Osteocyte (in vitro differentiated cells): ENCODE measurements at places on chromosomes 16 and 17. TPM values are rescaled to one million over a fixed set of nuclear protein-coding genes. Genes with fewer than 3 reads are reported as not detected.
A peak's percentile ranks its signal among the peaks of the same experiment; 100 is the strongest.

MYH2 gene
- not detected in 2 replicates for total RNA-seq

CCL23 gene
- total RNA-seq, result not detected in 2 replicates

KRT32 gene
- not detected in 2 replicates for total RNA-seq

TEKT5 gene
- total RNA-seq, result 0.50 TPM in 1 of 2 replicates, not detected in the other

TPSAB1 gene
- not detected in 2 replicates for total RNA-seq

DNA sequence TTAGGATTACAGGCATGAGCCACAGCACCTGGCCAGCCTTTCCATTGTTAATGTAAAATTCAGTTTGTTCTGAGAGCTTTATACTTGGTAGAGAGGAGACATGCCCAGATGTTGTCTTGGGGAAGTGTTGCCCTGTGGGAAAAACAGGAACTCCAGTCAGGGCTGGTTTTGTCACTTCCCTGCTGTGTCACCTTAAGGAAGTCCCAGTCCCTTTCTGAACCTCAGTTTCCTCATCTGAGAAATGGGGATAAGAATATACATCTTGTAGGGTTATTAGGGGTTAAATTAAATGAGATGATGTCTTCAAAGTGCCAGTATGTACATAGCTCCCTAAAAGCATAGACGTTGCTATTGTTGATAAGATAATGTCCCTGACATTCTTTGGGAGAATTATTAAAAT, 25.3 kb downstream of the CLEC16A start:
- H3K36me3 ChIP-seq, result peaks cover 18% of the 10 kb centered on the region
- no peak overlapping the region for H3K27ac ChIP-seq
- no peak overlapping the region for H3K4me3 ChIP-seq
- no peak for DNase-seq

- peaks cover 81% of the 10 kb centered on the region for H3K27me3 ChIP-seq
- no peak for DNase-seq
- H3K27ac ChIP-seq, result no peak overlapping the region
These were observed 5.0 kb upstream of the FOXF1 start for GRCh38 chr16:86505185-86505898.

GRCh38 chr17:32116937-32117336, 25.4 kb upstream of the RHOT1 start:
- no peak overlapping the region for H3K27ac ChIP-seq
- no peaks in the 10 kb centered on the region for H3K27me3 ChIP-seq
- peaks cover 1% of the 10 kb centered on the region for H3K4me1 ChIP-seq
- no peak for DNase-seq
- H3K4me3 ChIP-seq, result no peak overlapping the region
- H3K36me3 ChIP-seq, result no peaks in the 10 kb centered on the region

- peak; percentile 78 for DNase-seq
- no peak overlapping the region for H3K27ac ChIP-seq
- H3K4me1 ChIP-seq, result peaks cover 2% of the 10 kb centered on the region
- H3K4me3 ChIP-seq, result no peak overlapping the region
- H3K27me3 ChIP-seq, result no peaks in the 10 kb centered on the region
These were observed 8.5 kb downstream of the CPNE7 start for GRCh38 chr16:89583895-89584644.

DNA sequence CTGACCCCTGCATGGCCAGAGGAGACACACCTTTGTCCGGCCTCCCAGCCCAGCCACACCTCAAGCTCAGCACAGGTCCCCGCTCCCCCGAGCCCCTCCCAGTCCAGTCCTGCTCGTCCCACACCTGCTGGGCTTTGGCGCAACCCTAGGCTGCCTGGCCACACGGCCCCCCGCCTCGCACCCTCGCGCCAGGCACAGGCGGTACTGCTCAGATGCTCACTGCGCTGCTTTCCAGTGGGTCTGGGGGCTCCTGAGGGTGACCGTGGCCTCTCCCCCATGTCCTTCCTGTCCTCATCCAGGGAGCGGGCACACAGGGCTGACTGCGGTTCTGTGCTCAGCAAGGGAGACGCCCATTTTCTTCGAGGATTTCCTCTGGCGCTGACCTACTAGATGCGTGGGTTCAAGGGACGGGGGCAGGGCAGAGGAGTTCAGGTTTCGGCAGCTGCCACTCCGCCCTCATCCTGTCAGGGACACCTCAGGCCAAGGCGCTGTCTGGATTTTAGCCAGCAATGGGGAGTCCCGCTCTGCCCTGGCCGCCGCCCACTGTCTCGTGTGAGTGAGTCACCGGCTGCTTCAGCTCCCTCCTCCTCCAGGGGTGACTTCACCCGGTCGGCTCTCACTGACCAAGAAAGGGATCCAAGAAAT, 118.0 kb upstream of the ZNF469 start:
- no peaks in the 10 kb centered on the region for H3K36me3 ChIP-seq
- H3K27me3 ChIP-seq, result no peaks in the 10 kb centered on the region
- DNase-seq, result peak; percentile 96
- no peak overlapping the region for H3K4me3 ChIP-seq
- peaks cover 27% of the 10 kb centered on the region for H3K4me1 ChIP-seq
- H3K27ac ChIP-seq, result peak overlapping the region; percentile 69

DNA sequence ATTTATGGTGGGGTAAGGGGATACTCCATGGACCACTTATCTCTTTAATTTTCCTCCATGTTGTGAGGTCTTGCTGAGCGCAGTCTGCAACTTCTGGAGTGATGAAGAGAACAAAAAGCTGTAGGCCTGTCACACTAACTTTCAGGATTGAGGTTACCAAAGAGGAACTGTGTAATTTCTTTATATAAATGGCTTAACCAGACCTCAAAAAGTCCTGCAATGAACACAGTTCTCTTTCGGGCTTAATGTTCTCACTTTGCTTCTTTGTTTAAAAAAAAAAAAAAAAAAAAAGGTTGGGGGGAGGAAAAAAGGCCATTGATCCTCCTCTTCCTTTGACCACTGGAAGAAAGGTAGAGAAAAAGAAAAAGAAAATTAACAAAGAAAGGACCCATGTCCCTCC, 86.8 kb upstream of the SOX9 start:
- no peaks in the 10 kb centered on the region for H3K36me3 ChIP-seq
- no peak overlapping the region for H3K27ac ChIP-seq
- no peak for DNase-seq
- peaks cover 17% of the 10 kb centered on the region for H3K27me3 ChIP-seq
- H3K4me3 ChIP-seq, result no peak overlapping the region

- no peaks in the 10 kb centered on the region for H3K4me1 ChIP-seq
- H3K27ac ChIP-seq, result no peak overlapping the region
- no peak for DNase-seq
- H3K27me3 ChIP-seq, result no peaks in the 10 kb centered on the region
These were observed 7.5 kb upstream of the CCDC154 start for GRCh38 chr16:1451702-1452392.

GRCh38 chr17:78924481-78925151, 571 bp downstream of the TIMP2 start:
- H3K36me3 ChIP-seq, result peaks cover 2% of the 10 kb centered on the region
- H3K4me3 ChIP-seq, result peak overlapping the region; percentile 85
- no peak overlapping the region for H3K27ac ChIP-seq
- H3K4me1 ChIP-seq, result peaks cover 57% of the 10 kb centered on the region

DNA sequence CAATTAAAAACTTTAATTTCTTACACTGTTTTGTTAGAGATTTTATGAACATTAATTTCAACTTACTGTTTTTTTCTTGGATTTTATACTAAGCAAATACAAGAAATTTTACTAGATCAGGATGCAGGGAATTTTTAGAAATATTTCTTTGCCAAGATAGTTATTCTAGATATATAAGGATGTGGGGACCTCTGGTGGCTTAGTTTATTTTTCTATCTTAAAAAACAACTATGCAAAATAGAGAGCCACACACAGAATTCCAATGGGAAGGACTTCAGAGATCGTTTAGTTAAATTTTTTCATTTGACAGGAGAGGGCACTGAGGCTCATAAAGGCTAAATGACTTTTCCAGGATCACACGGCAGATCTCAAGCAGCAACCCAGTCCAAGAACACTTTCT, 23.0 kb upstream of the CAPNS2 start:
- H3K4me3 ChIP-seq, result no peak overlapping the region
- no peak overlapping the region for H3K27ac ChIP-seq
- DNase-seq, result no peak
- H3K4me1 ChIP-seq, result no peaks in the 10 kb centered on the region
- H3K36me3 ChIP-seq, result no peaks in the 10 kb centered on the region
- H3K27me3 ChIP-seq, result no peaks in the 10 kb centered on the region

- no peaks in the 10 kb centered on the region for H3K27me3 ChIP-seq
- no peak for DNase-seq
- H3K4me1 ChIP-seq, result peaks cover 5% of the 10 kb centered on the region
- H3K4me3 ChIP-seq, result no peak overlapping the region
- peaks cover 57% of the 10 kb centered on the region for H3K36me3 ChIP-seq
- H3K27ac ChIP-seq, result no peak overlapping the region
These were observed 7.2 kb downstream of the UBFD1 start for GRCh38 chr16:23564575-23565363.

DNA sequence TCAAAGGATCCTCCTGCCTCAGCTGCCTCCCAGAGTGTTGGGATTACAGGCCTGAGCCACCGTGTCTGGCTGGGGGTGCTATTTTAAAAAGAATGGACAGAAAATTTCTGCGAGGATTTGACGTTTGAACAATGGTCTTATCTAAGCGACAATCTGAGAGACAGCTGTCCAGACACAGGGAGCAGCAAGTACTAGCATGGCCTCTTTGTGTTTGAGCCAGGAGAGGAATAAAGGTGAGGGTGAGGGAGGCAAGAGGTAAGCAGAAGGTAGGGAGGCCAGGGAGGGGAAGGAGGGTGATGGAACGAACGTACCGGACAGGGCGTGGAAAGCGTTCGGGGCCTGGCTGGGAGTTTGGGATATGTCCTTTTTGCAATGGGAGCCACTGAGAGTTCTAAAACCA, 59.2 kb downstream of the PITPNC1 start:
- peaks cover 9% of the 10 kb centered on the region for H3K4me1 ChIP-seq
- H3K27me3 ChIP-seq, result no peaks in the 10 kb centered on the region
- H3K36me3 ChIP-seq, result no peaks in the 10 kb centered on the region
- no peak for DNase-seq
- H3K27ac ChIP-seq, result no peak overlapping the region

DNA sequence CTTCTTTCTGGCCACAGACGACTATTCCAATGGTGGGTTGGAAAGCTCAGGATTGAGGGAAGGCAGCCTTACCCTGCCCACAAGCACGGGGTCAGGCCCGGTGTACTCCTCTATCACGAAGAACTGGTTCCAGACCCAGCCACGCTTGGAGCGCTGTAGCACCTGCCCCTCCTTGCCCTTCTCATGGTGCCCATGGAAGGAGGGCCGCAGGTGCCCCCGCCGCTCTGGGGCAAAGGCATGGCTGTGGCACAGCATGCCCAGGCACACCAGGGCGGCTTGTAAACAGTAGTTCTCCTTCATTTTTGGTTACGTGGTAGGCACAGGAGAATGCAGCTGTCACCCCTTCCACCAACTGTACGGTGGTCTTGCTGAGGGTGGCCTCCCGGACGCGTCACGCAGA, 117.3 kb downstream of the CDH11 start:
- H3K36me3 ChIP-seq, result peaks cover 64% of the 10 kb centered on the region
- peaks cover 31% of the 10 kb centered on the region for H3K4me1 ChIP-seq
- H3K27ac ChIP-seq, result no peak overlapping the region
- DNase-seq, result no peak
- no peak overlapping the region for H3K4me3 ChIP-seq

- H3K4me3 ChIP-seq, result no peak overlapping the region
- no peaks in the 10 kb centered on the region for H3K4me1 ChIP-seq
- no peak overlapping the region for H3K27ac ChIP-seq
- DNase-seq, result no peak
These were observed 130.3 kb downstream of the IRF8 start for GRCh38 chr16:86029131-86029741.

DNA sequence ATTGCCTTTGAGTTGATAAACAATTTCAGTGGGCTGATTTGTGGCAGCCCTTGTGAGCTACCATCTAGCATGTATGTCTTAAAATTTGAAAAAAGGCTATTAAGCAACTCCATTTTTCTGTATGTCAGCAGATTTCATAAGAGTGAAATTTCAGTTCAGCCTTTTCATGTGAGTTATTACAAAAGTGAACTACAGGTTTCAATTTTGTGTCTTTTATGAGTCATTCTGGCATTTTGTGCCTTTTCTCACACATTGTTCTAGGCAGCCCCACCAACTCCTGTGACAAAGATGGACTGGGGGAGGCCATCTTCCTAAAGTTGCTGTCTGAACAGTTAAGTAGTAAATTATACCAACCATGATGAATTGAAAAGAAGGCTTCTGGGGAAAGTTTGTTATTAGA, 52.1 kb downstream of the USP10 start:
- H3K27me3 ChIP-seq, result no peaks in the 10 kb centered on the region
- peak overlapping the region; percentile 92 for H3K27ac ChIP-seq
- peaks cover 4% of the 10 kb centered on the region for H3K36me3 ChIP-seq
- H3K4me1 ChIP-seq, result peaks cover 55% of the 10 kb centered on the region
- no peak overlapping the region for H3K4me3 ChIP-seq
- no peak for DNase-seq

GRCh38 chr17:21542991-21543390, 149.3 kb upstream of the KCNJ18 start:
- H3K4me3 ChIP-seq, result no peak overlapping the region
- peaks cover 1% of the 10 kb centered on the region for H3K36me3 ChIP-seq
- no peaks in the 10 kb centered on the region for H3K27me3 ChIP-seq
- no peak overlapping the region for H3K27ac ChIP-seq
